B cell (primary cell): ENCODE measurements at places on chromosomes 2 and 18. TPM values are rescaled to one million over a fixed set of nuclear protein-coding genes. Genes with fewer than 3 reads are reported as not detected.

GRCh38 chr18:75363446-75364225 is 63.9 kb downstream of the SMIM21 start:
- H3K36me3 ChIP-seq = no peaks in the 10 kb centered on the region
- H3K4me3 ChIP-seq = no peak overlapping the region
- H3K4me1 ChIP-seq = no peaks in the 10 kb centered on the region

DNA sequence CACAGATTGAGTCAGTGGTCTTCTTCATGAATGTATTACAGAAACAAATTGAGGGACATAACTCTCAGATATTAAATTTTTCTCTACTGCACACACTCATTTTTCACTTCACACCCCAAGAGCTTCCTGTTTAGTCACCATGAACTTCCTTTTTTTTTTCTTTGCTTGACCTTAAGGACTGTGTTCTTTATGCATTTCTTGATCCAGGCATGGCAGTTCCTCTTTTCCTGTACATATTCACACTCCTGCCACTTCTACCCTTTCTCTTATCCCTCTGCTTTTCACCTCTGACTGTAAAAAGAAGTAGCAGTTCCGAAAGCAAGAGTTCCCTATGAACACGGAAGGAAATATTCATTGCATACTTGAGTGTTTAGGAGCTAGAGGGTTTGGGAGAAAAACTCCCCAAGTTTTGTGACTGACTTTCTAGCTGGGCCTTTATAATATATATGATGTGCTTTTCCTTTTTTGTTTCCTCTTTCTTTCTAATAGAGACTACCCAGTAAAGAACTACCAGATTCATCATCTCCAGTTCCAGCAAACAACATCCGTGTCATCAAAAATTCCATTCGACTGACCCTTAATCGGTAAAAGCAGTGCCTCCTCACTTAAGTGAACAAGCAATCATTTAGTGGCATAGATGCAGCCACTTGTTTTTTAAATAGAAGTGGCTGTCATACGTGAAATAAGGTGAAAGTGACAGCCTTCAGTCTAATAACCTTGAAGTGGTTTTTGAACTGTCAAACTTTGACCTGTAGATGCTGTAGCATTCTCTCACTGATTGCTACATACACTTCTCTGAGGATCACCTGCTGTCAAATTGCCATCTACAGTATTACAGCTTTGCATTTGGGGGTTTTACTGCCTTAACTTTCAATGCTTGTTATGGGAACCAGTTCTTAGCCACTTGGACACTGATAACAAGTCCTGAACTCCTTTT is 40.8 kb downstream of the PAPOLG start:
- H3K27me3 ChIP-seq = no peaks in the 10 kb centered on the region
- peak; percentile 67 for DNase-seq
- no peak overlapping the region for H3K4me3 ChIP-seq
- peak overlapping the region; percentile 39 for H3K27ac ChIP-seq
- peaks cover 15% of the 10 kb centered on the region for H3K4me1 ChIP-seq
- H3K36me3 ChIP-seq = peaks cover 10% of the 10 kb centered on the region

- peak; percentile 1 for DNase-seq
- H3K4me1 ChIP-seq = peaks cover 37% of the 10 kb centered on the region
- H3K4me3 ChIP-seq = no peak overlapping the region
These were observed 42.6 kb downstream of the SESTD1 start for GRCh38 chr2:179222076-179222475.

DNA sequence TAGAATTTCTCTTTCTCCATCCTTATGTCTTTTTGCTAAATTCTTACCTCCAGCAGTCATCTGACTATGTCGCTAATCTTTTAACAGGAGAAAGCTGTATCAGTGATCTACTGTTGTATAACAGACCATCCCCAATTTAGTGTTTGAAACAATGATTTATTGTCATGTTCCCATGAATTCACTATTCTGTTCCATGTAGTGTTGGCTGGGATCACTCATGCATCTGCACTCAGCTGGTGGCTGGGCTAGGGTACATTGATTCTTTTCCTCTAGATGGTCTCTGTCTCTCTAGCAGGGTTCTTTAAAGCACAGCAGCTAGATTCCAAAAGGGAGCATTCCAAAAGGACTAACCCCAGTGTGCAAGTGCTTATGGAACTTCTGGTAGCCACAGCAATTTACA is 184.2 kb upstream of the FANCL start:
- H3K4me3 ChIP-seq = no peak overlapping the region
- peaks cover 6% of the 10 kb centered on the region for H3K27me3 ChIP-seq
- H3K36me3 ChIP-seq = no peaks in the 10 kb centered on the region
- peaks cover 9% of the 10 kb centered on the region for H3K4me1 ChIP-seq
- no peak overlapping the region for H3K27ac ChIP-seq

ABCB11 gene
- not detected in 2 replicates for total RNA-seq

GRCh38 chr2:218166791-218167190 is at the start of gene CXCR1:
Gene CXCR1, minus strand, starts transcription at chr2:218166962. Its CDS starts 1,751 bp downstream, at chr2:218165211.
- no peak within 1 kb of the TSS for H3K27ac ChIP-seq
- H3K27me3 ChIP-seq = no peaks in the 10 kb centered on the region
- peaks cover 21% of the 10 kb centered on the region for H3K4me1 ChIP-seq
- H3K36me3 ChIP-seq = no peaks in the 10 kb centered on the region
- peak within 1 kb of the TSS; percentile 18 for H3K4me3 ChIP-seq
- peak; percentile 66 for DNase-seq
